ENCODE measurements at places on chromosomes 2 and 18.

DNA sequence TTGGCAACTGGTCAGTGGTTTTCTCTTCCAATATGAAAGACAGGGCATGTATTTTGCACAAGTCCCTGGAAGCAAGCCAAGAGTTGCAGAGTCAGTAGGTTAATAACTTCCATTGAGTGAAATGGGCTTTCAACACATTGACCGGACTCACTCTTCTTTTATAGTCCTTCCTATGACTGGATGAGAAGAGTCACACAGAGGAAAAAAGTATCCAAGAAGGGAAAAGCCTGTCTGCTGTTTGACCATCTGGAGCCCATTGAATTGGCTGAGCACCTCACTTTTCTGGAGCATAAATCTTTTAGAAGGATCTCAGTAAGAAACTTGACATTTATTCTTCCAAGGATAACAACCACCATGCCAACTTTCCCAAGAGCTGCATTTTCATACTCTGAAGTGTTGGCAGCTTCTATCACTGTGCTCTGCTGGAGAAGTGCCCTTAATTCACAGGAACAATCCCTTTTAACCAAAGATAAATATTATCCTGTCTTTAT is 45.4 kb downstream of the RASGRP3 start:
- DNase-seq, result no peak

GRCh38 chr2:233353101-233353768 is 1.1 kb upstream of the DGKD start:
- no peak for DNase-seq

- no peak for DNase-seq
These were observed 80.3 kb downstream of the VAPA start for GRCh38 chr18:9994026-9994570.

DNA sequence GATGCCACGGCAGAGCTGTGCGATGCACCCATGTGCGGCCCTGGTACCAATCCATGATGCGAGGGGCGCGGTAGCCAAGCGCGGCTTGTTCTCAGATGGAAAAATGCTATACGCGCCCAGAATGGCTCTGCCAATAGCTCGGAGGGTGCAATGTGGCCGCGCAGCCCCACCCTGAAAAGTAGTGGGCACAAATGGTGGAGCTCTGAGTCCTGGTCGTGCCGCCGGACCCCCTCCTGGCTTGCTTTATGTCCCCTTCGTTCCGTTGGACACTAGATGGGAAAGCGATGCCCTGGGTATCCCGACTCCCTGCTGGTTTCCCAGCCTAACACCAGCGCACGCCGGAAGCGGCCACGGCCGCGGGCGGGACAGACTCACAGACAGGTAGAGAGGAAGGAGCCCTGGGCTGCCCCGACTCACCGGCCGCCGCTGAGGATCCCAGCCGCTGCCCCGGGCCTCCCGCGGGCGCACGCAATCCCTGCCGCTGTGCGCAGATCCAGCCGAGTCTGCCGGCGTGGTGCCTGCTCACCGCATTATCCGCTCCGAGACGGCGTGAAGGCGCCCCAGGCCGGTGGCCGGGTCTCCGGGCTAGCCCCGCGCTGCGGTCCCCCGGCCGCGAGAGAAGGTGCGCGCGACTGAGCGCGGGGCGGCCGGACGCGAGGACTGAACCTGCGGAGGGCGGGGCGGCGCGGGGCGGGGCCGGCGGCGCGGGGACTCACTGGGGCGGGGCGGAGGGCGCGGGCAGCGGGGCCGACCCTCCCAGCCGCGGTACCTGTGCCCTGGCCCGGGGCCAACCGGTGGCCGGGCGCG is at the start of gene CDC42EP3:
TSS of gene CDC42EP3 (minus strand) at position 634 of the 807 bp plus-strand sequence. CDS start 25,055 bp downstream, outside the sequence.
- DNase-seq, result peak; percentile 66

DNA sequence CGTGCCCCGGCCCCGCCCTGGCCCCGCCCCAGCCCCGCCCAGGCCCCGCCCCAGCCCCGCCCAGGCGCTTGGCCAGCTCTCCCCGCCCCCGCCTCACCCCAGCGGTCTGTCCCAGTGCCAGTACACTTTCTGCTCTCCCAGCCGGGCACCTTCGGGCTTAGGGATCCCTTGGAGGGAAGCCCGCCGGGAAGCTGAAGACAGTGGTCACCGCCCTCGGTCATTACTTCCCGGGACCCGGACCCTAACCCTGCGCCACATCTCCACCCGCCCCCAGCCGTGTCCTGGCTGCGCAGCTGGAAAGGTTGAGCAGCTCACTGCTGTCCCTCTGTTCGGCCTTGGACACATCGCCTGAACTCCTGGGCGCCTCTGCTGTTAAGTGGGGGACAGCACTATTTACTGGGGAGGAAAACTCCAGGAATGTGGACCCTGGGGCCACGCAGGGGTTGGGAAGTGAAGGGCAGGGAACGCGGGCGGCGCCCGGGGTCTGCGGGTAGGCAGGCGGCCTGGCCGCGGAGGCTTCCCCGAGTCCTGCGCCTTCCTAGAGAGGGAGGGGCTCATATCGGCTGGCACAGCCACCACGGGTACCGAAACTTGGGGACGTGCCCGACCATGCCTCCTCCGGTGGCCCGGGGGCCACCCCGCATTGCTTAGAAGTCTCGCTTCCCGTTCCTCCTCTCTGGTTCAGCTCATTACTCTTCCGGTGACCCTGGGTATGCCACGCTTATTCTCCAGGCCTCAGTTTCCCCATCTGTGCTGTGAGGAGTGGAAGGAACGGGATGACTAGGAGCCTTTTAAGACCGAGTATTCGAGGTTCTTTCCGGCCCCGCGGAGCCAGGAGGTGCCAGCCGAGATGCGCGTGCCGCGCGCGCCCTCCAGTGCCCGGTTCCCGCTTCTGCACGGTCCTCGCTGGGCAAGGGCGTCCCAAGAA is 121.0 kb downstream of the GYPC start:
- peak; percentile 4 for DNase-seq

DNA sequence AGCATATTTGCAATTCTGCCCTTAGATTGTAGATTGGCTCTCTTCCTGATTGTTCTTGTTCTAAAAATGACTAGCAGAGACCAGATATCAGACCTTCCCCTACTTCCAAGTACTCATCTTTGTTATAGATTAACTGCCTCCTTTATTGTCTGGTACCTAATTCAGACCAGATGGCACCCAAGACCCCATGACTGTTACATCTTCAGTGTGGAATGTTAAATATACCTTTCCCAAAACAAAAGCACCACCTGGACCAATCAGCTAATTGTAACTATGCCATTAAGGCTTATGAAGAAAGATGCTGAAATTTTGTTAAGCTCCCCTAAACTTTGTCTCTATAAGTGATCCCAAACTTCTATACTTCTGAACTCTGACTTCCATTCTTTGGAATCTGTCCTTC is 12.0 kb upstream of the TFPI start:
- no peak for DNase-seq

GRCh38 chr2:68789603-68790002 is 55.0 kb downstream of the ARHGAP25 start:
- DNase-seq, result no peak

DNA sequence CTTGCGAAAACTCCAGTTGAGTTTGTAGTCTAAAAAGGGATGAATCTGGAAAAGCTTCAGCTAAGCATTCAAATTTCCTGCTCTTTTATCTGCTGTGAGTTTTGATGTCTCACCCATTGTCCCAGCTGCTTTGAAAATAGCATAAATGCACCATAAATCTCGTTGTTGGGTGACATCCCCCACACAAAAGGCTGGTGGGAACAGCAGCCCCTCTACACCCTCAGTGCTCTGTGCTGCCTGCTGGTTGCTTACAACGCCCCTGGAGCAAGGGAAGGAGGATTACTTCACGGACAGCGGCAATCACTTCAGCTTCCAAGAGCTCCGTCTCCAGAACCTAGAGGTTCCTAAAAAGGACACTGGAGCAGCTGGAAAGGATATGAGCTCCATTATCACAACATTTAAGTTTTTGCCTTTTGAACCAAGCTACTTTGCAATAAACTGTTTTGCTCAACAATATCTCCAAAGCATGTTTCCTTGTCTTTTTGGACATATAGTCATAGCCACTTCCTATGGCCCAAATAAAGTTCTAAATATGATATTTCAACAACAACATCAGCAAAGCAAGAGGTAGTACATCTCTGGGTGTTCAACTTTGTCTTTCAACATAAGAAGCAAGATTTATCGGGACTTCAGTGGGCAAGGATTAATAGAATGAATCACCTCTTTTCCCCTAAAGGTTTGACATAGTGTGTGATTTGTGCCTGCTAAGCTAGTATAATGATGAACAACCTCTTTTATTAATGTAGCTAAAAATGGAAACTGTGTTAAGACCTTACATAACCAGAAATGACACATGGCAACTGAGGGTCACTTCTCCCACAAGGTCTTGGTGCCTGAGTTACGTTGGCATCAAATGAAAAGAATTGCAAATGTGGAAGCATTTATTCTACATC is 413.5 kb downstream of the TXNL1 start:
- no peak for DNase-seq

DNA sequence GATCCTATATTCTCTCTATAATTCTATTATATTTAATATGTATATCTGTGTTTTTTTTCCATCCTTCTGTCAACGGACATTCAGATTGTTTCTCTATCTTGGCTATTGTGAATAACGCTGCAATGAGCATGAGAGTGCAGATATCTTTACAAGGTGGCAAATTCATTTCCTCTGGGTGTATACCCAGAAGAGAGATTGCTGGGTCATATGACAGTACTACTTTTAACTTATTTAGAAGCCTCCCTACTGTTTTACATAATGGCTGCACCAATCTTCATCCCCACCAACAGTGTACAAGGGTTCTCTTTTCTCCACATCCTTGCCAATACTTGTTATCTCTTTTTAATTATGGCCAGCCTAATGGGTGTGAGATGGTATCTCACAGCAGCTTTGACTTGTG is 66.5 kb downstream of the TSPYL6 start:
- DNase-seq, result no peak

GRCh38 chr18:66764230-66764629 is 160.3 kb upstream of the CDH19 start:
- no peak for DNase-seq

DNA sequence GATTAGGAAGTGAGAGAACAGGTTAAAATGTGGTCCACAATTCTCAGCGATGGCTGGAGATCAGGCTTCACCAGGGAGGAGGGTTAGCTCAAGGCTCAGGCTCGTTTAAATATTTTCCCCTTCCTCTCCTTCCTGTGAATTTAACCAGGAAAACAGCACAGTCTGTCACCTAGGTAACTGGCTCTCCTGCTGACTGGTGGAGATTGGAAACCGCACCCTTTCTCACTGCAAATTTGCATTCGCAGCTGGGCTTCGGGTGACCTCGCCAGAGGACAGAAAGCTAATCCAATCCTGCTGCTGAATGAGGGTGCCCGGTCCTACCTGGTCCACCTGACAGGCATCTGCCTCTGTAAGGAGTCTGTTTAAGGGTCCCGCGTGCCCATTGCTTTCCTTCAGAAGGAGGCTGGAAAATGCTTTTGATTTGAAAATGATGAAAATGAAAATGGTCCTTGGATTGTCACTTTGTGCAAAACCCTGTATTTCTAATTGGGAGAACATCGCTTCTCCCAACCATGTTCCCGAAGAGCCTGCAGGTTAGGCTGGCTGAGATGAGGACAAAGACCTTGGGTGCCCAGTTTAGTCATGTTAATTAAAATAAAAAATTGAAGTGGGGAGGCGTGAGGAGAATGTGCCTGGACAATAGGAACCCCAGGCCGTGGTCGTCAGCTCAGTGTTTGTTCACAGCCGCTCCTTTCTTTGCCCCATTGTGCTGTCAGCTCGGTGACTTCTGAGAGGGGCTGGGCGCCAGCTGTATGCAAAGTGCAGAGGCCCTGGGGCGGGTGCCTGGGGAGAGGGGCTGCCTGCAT is 43.4 kb upstream of the MTCL1 start:
- DNase-seq, result peak; percentile 93

DNA sequence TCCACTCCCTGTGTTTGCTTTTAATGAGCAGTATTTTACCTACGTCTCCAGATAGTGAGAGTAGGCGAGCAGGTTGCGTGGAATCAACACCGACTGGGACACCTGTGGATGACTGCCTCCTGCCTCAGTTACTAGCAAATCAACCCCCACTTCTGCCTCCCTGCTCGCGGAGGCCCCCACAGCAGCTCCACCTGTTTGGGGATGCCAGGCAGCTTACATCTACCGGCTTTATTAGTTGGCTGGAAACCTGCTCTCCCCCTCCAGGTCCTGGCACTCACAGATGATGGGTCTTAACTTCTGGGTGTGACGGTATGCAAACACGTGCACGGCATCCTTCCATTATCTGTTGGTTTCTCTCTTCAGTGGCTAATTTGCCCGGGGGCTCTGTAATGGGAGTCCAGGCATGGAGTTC is 164.4 kb upstream of the SESTD1 start:
- DNase-seq, result no peak

DNA sequence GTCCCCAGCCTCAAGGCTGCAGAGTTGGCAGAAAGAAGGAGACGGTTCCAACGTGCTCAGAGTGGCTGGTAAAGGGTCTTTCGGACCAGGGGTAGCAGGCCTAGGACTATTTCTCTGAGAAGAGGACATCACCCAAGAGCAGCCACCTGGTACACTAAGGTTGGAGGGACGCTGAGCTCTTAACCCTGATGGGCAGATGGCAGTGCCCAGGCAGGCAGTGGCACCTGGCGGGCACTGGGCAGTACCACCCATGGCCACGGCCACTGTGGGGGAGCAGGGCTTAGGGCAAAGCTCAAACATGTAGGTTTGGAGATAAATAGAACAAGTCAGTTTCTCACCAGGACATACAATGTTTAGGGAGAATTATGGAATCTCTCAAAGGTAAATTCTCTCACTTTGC is 53.5 kb downstream of the MBP start:
- DNase-seq, result no peak

GRCh38 chr2:206533977-206534376 is 90.6 kb downstream of the ADAM23 start:
- DNase-seq, result no peak

DNA sequence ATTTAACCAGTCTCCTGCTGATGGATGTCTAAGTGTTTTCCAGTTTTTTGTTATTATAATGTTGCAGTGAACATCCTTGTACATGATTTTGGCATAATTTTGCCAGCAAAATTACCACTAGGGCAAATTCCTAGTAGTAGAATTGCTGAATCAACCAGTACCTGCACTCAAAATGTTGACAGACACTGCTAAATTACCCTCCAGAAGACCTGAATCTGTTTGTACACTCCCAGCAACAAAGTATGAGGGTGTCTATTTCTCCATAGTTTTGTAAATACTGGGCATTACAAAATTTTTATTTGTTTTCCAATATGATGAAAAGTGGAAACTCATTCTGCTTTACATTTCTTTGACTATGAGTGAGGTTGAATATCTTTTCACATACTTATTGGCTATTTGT is 11.2 kb upstream of the MAT2A start:
- no peak for DNase-seq

GRCh38 chr18:72903033-72903432 is 35.2 kb upstream of the NETO1 start:
- DNase-seq, result no peak

Measured in SHP77 treated with DMSO at 0.1 percent for 48 hours (cell line).